NCI-H446 (cell line): ENCODE measurements at places on chromosomes 6 and 20.

- no peak for DNase-seq
These were observed 207.9 kb downstream of the ERMARD start for GRCh38 chr6:169959136-169960002.

DNA sequence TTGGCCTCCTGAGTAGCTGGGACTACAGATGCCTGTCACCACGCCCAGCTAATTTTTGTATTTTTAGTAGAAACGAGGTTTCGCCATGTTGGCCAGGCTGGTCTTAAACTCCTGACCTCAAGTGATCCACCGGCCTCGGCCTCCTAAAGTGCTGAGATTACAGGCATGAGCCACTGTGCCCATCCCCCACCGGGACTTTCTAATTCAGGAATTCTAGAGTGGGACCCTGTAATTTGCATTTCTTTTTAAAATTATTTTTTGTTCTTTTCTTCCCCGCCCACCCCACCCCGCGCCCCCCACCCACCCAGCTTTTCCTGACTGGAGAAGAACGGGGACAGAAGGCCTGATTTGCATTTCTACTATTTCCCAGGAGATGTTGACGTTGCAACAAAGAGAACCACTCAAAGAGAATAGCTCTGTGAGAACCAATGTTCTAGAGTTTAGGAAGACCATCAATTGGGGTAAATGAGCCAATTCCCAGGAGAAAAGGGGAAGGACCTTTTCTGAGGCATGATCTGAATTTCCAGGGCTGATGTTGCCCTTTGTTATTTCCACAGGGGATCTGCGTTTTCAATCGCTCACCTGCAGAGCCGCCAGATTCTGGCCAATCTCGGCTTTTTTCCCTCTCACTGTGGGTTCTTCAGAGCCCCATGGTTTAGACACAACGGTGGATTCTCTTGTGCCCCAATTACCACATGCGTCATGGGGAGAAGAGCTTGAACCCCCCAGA lies 33.2 kb upstream of the TFAP2C start:
- DNase-seq = no peak

DNA sequence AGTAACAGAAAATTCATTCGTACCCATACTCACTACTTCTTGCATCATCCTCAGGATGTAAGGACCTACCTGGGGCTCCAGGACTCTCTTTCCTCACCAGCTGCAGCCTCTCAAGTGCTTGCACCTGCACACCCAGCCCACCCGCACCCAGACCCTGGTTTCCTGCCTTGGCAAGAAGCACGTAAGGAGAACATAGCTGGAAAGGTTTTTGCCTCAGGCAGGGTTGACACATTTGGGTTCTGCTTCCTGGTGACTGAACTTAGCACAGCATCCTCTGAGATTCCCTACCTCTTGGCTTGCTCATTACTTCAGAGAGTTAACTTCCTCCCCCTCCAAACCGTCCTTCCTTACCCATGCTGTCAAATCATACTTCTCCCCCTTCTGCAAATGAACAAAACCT lies 556.9 kb downstream of the CD83 start:
- no peak for DNase-seq

- no peak for DNase-seq
These were observed 3.3 kb downstream of the KCNS1 start for GRCh38 chr20:45097485-45098102.

- peak; percentile 74 for DNase-seq
These were observed 205.3 kb upstream of the TSHZ2 start for GRCh38 chr20:52766645-52767435.

- DNase-seq = no peak
These were observed 160.5 kb upstream of the GRIK2 start for GRCh38 chr6:101232961-101233360.

GRCh38 chr6:32436995-32437836 lies 2.5 kb upstream of the HLA-DRA start:
- no peak for DNase-seq

- no peak for DNase-seq
These were observed 9.3 kb downstream of the TAF4 start for GRCh38 chr20:62056377-62056776.

DNA sequence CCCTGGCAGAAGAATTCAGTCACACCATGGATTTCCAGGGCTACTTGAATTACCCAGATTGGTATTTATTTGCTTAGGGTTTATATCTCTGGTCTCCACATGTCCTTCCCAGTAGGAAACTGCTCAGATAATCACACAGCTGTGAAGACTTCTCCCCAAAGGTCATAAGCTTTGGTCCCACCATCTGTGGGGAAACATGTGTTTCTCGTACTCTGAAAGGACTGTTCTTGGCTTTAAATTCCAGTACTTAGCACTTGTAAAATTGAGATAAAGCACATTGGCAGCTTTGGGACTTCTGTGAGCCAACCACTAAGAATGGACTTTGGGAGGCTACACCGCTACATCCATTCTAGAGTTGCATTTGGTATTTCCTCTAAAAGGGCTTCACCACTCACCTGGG lies 205.3 kb upstream of the FOXA2 start:
- no peak for DNase-seq

DNA sequence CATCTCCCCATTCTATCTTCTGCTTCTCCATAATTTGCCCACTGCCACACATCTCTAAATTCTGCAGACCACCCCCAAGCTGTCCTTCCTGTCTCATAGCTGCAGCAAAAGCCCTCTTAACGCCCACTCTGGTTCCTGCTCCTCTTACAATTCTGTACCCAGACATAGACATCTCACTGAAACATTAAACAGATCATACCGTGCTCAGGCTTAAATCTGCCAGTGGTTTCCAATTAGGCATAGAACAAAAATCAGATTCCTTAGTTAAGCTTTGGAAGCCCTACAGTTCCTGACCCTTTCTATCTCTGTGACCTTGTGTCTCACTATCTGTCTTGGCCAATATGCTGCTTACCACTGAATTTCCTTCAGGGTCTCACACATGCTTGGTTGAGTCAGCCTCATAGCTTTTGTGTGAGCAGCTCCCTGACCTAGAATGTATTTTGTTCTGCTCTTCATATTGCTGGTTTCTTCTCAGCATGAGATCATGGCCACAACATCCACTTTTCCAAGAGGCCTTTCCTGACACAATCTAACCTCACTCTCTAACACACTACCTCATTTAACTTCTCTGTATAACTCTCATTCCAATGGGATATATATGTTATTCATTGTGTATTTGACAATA lies 749.7 kb downstream of the MAFB start:
- no peak for DNase-seq

DNA sequence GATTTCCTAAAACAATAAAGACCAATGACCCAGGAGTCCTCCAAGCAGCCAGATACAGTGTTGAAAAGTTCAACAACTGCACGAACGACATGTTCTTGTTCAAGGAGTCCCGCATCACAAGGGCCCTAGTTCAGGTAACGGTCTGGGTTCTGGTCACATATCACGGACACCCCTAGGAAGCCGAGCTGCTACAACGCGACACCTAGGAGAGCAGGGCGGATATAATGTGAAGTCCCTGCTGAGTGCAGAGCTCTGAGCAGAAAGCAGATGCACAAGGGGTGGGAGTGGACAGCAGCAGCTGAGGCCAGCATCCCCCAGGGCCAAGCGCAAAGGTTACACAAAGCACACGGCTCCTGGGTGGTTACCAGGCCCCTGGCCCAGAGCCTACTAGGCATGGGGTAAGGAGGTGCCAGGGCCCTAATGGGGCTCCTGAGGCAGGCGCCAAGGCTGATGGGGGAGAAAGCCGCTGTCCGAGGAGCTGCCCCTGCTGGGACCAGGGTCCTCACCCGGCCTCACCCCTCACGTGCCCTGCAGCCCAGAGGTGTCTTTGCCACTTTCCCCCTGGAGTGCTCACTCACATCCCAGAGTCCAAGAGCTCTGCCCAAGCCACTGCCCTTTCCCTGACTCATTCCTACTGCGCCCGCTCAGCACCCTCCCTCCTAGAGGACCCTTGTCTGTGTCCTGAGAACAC lies 8.4 kb downstream of the CST7 start:
- no peak for DNase-seq

- no peak for DNase-seq
These were observed 75.1 kb downstream of the IRAK1BP1 start for GRCh38 chr6:78942446-78942845.

DNA sequence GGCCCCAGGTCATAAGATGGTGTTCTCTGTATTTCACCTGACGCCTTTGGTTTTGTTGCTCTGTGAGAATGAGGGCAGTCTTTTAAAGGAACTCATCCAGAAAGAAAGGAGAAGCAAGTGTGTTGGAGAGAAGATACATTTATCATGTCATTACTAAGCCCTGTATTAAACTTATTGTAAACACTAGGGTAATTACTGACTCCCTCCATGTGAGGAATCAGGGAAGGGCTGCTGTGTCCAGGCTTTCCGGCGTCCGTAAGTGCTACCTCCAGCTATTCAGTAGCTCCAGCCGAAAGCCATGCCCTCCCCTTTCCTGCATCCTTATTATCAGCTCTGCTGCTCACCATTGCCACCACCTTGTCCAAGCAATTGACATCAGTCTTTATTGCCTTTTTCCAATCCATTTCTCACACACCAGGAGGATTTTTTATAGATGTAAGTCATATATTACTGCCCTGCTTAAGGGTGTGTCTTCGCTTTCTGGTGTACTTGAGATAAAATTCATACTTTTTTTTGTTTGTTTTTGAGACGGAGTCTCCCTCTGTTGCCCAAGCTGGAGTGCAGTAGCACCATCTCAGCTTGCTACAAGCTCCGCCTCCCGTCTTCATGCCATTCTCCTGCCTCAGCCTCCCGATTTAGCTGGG lies 94.7 kb downstream of the RPP40 start:
- no peak for DNase-seq

- DNase-seq = peak; percentile 34
These were observed 36.9 kb upstream of the BLCAP start for GRCh38 chr20:37564388-37565133.

GRCh38 chr20:62063315-62063980 lies 2.2 kb downstream of the TAF4 start:
- DNase-seq = no peak

GRCh38 chr6:75208298-75209183 lies 2.7 kb upstream of the COL12A1 start:
- peak; percentile 48 for DNase-seq

GRCh38 chr6:10048370-10049297 lies 366.2 kb downstream of the TFAP2A start:
- no peak for DNase-seq

DNA sequence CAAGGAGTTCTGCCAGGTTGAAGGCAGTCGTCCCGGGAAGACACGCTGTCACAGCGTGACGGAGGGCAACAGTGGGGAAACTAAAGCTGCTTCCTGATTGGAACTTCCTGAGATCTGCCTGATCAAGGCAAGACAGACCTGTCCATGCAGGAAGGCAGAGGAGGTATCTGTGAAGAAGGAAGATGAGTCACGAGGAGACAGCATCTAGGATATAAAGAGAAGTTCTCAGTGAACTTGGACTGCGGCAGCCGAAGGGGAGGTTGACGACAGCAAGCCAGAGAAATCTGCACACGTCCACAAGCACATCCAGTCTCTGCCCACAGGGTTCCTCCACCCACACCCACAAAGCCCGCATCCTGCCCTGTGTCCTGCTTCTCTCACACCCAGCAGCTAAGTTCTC lies 38.6 kb downstream of the PREP start:
- DNase-seq = no peak

DNA sequence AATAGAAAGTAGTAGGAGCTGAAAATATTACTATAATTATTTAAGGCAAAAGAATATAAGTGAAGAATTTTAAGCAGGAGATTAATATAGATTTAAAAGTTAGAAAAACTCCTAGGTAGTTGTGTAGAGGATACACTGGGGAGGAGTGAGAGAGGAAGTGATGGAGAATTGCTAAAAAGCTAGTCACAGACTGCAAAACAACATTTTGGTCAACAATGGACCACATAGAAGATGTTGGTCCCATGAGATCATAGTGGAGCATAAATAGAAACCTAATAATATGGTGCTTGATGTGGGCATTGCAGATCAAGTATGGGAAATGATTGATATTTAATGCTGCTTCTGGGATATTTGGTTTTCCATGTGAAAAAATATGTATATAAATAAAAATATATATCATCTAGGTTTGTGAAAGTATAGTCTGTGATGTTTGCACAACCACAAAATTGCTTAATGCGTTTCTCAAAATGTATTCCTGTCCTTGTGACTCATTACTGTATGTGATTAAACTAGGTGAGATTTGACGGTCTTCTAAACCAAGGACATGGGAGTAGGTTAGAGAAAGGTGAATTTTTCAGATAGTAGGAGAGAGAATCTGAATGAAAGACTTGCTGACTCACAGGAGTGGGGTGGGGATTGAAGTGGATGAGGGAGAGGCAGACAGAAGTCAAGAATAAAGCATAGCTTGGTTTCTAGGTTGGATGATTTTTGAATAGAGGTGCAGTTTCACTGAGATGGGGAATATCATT lies 174.0 kb downstream of the BCKDHB start:
- no peak for DNase-seq

- DNase-seq = no peak
These were observed 138.5 kb upstream of the PHACTR1 start for GRCh38 chr6:12578097-12578496.

GRCh38 chr20:2102585-2103460 lies 1.2 kb downstream of the STK35 start:
- DNase-seq = peak; percentile 92
